ENCODE measurements at places on chromosomes 7 and 10.

- DNase-seq, result peak; percentile 44
Observed at GRCh38 chr7:65722361-65722792, 150.5 kb upstream of the VKORC1L1 start.

GRCh38 chr10:72800741-72801092 lies 92.8 kb upstream of the OIT3 start:
- DNase-seq, result no peak

GRCh38 chr10:47099474-47099873 lies 188.2 kb downstream of the PTPN20 start:
- no peak for DNase-seq

DNA sequence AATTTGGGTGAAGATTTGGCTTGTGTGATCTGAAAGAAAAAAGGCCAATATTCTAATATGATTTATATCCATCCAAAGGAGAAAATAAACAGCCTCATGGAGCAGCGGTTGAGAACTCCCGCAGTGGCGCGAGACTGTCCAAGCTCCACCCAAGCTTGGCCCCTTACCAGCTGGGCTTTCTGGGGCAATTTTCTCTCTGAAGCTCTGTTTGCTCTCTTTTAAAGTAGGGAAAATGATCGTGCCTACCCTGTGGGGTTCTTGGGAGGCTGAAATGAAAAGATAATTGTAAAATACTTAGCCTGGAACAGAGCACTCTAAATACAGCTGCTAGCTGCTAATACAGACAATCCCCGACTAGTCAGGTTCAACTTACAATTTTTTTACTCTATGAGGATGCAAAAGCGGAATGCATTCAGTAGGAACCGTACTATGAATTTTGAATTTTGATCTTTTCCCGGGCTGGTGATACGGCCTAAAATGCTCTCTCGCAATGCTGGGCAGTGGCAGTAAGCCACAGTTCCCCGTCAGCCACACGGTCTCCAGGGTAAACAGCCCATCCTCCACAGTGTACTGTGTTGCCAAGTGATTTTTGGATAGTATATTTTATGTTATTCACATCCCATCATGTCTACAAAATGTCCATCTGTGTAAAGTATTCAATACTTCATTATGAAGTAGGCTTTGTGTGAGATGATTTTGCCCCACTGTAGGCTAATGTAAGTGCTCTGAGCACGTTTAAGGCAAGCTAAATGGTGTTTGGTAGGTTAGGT lies 137.7 kb downstream of the CHN2 start:
- no peak for DNase-seq

DNA sequence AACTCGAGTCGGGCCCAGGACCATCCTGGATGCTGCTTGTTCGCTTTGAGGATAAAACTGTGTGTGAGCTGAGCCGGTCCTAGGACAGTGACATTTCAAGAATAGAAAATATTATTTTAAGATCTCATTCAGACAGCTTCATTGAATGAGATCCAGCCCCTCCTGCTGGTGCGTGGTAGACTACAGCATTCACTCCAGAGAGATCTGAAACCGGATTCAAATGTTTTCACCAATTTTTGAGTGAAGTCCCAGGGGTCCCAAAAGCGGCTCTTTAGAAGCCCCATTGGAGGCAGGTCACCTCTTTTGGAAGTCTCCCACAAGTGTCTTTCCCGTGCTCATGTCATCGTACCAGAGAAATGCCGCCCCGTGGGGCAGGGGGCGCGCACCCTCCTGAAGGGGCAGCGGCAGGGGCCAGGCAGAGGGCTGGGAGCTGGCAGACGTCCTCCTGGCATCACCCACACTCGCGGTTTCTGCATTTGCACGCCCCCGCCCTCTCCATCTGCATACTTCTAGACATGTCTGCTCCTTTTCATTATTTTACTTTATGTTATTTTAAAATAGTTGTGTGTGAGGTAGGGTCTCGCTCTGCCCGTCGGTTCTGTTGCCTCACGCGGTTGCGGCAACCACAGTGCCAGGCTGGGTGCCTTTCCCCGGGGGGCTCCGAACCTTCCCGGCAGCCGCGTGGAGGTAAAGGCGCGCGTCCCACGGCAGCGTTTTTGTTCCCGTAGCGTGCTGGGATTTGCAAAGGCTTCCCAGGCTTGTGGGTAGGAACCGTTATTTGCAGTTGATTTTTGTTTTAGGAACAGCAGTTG lies 52.3 kb upstream of the DPYSL4 start:
- DNase-seq, result no peak

GRCh38 chr10:88012641-88013040 lies 149.2 kb downstream of the PTEN start:
- DNase-seq, result no peak

DNA sequence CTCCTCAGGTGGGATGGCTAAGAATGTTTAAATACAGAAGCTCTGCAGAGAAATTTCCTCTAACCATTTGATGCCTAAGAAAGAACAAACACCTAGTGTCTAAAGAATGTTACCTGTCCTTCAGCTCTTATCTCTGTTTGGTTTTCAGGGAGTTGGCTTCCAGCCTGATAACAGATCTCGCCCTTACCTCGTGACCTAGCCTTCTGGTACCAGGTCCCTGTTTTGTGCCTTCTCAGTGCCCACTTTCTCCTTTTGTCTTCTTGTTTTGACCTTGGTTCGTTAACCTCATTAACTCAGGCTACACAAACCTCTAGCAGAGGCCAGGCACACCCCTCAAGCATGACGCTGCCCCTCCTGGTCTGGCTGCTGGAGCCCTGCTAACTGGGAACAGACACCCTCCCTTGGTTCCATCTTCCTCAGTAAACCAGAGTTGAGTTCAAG lies 16.1 kb upstream of the RAB11FIP2 start:
- DNase-seq, result no peak

DNA sequence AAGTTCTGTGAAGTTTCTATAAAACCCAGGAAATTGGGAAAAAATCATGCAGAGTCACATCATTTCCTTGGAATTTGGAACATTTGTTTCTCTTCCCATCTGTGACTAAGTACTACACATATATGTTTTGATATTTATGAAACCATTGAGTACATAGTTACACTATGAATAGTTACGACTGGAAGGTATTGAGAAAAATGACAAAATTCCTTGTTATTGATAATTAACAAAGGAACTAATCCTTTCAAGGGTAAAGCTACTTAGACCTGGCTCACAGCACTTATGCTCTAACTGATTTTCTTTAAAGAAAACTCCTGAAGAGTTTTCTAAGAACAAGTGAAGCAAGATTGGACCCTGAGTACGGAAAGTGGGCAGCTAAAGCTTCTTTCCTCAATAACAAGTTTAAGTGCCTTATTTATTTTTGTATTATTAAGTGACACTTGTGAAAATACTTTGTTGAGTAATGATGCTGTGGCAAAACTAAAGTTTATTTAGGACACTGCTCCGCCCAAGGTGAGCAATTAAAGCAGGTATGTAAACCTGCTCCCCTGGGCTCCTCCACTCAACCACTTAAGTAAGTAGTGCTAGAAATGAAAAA lies 12.0 kb upstream of the GLCCI1 start:
- no peak for DNase-seq

GRCh38 chr10:60877777-60878120 lies 66.2 kb downstream of the RHOBTB1 start:
- no peak for DNase-seq

DNA sequence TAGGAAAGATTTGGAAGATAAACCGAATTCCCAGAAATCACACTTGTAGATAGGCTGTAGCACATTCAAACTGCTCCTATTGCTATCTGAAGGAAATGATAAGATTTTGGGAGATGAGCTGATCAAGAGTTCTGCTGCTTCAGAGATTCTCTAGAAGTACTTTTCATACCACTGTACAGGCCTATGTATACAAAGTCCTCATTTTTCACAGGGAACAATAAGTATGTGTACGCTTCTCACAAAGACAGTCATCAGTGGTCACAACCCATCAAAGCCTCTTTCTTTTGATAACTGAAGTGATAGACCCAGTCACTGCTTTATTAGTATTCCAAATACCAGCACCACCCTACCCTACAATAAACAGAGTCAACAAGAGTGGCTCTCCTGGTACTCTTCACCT lies 15.6 kb upstream of the SEPTIN7 start:
- DNase-seq, result no peak

DNA sequence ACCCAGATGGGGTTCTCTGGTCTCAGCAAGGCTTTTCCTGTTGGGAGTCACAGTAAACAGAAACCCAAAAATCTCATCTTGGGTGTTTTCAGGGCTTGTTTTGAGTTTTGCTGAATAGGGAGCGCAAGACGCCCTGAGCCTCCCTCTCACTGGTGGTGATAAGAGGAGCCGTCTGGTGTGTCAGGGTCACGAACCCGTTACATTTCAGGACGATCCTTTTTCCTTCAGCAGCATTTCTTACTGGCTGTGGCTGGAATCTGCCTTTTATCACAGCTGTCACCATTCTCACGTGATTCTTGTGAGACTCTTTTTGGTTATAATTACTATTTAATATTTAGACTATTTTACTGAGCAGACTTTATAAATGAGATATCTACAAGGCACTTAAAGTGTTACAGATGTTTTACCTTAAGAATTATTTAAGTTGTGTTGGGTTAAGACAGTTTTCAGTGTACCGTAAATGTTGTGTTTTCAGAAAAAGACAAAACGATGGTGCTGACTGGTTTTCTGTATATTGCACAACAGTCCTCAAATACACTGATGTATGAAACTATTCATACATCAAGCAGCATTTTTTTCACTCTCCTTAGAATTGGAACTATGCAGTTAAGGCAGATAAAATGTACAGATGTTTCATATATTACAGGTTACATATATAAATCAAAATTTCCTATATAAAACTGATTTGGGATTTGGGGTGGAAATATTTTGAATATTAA lies 2.2 kb upstream of the GET4 start:
- DNase-seq, result no peak

- DNase-seq, result no peak
Observed at GRCh38 chr10:77230194-77230593, 407.4 kb downstream of the KCNMA1 start.

DNA sequence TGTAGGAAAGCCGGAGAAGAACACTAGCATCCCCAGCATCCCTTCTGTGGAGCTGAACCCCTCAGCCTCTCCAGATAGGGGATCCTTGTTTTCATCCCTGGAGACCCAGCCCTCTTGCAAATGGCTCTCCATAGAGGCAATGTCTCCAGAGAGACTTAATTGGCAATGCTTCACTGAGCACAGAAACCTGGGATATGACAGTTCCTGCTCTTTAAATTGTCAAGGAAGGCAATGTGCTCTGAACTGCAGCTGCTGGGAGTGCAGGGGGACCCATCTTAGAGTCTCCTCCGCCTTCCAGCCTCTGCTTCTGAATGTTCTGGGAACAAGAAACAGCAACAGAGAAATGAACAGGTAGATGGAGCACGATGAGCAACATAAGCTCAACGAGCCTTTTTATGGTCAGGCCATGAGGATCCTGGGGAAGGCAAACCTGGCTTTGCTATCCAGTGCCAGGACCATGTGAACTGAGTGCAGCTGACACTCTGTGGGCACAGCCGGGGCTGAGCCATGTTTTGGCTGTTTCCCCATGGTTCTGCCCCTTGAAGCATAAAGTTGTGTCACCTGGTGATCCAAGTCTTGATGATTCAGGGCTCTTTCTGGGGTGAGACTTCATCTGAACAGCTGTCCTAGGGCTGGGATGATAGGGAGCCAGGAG lies 481.0 kb downstream of the PLXNA4 start:
- no peak for DNase-seq

- no peak for DNase-seq
Observed at GRCh38 chr7:135803143-135803542, 54.5 kb upstream of the FAM180A start.

DNA sequence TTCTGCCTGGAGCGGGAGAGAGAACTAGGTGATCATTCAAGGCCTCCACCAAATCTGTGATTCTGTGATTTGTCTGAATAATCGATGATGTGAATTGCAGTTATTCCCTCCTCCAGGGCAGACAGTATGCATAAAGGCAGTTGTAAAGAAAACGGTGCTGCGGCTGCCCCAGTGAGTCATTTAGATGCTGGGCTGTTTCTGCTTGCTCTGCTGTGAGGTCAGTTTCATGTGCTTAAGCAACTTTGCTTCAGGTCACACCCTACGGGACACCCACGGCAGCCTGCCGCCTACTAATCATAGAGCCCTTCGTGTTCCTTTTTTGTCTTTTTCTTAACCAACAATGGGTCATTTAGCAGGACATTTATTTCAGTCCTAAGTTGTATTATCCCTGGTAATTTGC lies 158.1 kb upstream of the PITRM1 start:
- DNase-seq, result no peak

DNA sequence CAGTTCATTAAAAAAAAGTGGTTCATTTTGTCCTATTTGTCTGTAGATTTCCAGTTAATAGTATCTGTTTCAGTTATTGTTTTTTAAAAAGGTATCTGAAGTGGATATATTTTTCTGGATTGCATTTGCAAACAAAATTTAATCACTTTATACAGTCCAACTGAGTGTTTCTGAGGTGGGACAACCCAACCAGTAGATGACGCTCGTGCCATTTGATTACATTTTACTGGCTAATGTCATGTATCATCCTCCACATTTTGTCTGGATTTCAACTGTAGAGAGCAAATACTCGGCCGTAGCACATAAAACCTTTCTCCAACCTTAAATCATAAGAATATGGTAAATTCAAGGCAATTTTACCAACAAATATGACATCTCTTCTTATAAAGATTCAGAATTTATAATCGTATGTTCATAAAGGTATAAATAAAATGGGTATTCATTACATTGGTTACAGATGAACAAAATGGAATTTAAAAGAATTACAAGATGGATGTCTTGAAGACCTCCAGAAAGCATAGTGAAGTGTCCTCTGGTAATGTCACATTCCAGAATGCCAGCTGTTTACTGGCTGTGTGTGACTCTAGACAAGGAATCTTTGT lies 789.0 kb downstream of the PHTF2 start:
- no peak for DNase-seq

DNA sequence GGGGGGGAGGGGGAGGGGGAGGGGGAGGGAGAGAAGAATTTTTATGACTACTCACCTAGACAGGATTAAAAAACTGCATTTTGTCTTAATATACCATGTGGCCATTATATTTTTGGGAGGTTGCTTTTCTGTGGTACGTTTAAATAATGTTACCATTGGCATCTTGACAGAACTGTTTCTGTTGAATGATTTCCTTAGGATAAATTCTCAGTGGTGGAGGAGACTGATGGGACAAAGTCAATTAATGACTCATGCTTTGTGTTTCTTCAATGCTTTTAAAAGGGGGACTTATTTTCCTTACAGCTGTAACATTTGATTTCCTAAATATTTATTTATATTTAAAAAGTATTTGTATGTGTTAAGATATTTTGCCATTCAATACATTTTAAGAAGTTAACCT lies 13.7 kb downstream of the AGR2 start:
- no peak for DNase-seq

All from stimulated activated CD8-positive, alpha-beta memory T cell treated with anti-CD3 and anti-CD28 coated beads, Interleukin-4, amount 100 ng/mL, for 1 hour (primary cell).